ENCODE measurements at places on chromosomes 2 and 18.

DNA sequence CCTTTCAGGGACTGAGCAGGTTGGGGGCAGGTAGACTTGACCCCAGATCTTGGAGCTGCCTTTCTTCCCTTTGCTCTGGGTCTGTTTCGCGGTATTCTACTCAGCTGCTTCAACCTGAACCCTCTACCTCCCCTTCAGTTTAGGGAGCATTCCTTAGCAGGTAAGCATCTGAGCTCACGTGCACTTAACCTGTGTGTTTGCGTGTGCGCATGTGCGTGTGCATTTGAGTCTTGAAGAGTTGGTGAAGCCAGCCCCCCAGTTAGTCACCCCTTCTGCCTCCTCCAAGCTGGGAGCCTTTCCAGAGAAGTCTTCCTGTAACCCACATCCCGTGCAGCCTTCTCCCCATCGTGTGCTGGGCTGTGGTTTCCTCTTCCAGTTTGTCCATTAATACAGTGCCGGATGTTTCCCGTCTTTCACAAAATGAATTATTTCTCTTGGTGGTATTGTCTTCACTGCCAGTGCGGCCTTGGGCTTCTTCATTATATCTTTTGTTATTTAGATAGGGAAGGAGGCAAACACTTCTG lies 33.2 kb downstream of the B3GNT2 start:
- no peak for DNase-seq

DNA sequence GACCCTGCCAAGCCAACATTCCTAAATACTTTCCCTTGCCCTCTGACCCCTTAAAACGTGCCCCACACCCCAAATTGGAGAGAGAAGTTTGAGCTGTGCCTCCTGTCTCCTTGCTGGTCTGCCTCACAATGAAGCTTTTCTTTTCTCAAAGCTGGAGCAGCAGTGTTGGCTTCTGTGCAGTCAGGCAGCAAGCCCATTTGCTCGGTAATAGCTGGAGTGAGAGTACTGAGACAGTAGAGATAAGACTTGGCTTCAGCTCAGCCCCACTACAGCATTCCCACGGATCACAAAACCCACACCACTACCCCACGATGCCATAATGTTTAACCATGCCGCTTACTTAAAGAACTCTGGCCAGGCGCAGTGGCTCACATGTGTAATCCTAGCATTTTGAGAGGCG lies 73.0 kb downstream of the NCAPH start:
- no peak for DNase-seq

DNA sequence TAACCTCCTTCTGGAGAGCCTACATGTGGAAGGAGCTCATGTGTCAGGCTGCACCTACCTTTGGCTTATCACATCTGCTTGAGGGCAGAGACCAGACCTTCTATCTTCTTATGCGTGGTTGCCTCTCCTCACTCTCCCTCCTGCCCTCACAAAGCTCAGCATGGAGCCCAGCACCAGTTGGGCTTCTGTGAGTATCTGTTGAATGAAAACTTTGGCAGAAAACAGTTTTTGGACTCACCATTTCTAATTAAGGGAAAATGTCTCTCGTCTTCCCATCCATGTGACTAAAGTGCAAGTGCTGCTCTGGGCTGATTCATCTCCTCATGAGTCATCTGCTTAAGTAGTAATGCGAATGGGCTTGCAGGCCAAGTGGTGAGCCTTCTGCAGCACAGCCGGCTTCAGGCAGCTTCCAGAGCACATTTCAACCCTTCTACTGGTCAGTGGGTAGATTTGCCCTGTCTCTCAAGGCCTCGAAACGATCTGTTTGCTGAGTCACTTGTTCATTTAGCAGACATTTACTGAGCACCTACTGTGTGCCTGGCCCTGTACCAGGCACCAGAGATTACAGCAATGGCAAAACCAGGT lies 102.6 kb downstream of the VSNL1 start:
- DNase-seq, result no peak

DNA sequence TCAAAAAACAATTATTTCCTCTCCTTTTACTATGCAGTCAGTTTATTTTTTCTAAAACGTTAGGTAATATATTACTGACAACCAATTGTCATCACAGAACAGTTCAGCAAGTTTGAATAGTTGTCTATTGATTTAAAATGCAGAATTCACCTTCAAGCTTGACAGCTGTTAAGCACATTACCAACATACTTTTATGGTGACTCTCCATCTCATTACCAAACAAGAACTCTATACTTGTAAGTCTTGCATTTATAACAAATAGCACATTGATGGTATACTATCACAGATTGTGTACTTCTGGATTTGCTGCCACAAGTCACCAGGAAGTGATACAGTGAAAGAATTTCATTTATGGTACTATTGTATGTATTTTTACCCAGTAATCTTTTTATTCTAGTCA lies 99.4 kb upstream of the PPP1CB start:
- no peak for DNase-seq

DNA sequence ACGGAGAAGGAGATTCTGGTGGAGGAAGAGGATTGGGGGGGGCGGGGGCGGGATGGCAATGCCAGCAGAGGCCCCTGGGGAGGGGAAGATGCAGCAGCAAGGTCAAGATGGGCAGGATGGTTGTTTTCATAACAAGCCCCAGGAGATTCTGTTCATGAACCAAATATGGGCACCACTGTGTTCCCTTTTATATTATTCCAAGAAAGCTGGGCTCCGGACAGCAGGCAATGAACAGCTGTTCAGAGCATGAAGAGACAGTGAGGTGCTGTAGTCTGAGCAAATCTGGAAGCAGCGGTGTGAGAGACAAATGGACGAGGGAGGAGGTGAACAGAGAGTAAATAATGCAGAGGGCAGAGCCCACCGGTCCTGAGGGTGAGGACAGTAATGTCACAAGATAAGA lies 20.0 kb downstream of the UXS1 start:
- no peak for DNase-seq

DNA sequence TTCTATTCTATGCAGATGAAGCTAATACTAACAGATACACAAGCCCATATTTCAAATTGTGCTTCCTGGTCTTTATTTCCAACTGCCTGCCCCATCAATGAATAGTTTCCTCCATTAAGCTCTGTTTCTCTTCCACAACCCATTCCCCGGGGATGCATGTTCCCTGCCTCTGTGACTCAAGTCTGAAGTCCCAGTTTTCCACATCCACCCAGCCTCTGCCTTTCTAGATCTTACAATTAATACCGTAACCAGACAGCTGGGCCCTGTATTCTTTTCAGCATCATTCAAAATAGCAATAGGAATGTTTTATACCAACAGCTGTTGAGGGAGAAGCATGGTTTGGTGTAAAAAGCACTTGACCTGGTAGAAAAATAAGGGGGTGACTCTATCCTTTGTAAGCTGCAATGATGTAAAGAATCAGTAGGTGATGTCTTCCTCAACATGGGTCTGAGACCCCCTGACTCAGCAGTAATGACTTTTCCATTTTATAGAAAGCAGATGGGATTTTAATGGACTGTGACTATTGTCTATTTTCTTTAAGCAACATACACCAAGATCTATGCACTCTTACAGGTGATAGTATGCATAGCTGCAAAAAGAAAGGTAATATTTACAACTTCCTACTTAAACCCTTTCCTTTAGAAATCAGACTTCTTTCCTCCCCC lies 46.1 kb upstream of the DAPL1 start:
- DNase-seq, result no peak

DNA sequence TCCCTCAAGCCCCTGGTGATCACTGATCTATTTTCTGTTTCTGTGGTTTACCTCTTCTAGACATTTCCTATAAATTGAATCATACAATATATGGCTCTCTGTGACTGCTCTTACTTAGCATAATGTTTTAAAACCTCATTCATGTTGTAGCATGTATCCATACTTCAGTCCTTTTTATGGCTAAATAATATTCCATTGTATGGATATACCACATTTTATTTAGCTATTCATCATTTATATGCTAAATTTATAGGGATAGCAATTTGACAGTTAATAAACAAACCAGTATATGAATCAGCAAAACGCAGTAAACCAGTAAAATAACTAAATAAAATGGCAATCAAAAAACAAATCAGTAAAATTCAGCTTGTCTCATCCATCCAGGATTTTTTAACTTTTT lies 286.1 kb upstream of the HNRNPA3 start:
- DNase-seq, result no peak

DNA sequence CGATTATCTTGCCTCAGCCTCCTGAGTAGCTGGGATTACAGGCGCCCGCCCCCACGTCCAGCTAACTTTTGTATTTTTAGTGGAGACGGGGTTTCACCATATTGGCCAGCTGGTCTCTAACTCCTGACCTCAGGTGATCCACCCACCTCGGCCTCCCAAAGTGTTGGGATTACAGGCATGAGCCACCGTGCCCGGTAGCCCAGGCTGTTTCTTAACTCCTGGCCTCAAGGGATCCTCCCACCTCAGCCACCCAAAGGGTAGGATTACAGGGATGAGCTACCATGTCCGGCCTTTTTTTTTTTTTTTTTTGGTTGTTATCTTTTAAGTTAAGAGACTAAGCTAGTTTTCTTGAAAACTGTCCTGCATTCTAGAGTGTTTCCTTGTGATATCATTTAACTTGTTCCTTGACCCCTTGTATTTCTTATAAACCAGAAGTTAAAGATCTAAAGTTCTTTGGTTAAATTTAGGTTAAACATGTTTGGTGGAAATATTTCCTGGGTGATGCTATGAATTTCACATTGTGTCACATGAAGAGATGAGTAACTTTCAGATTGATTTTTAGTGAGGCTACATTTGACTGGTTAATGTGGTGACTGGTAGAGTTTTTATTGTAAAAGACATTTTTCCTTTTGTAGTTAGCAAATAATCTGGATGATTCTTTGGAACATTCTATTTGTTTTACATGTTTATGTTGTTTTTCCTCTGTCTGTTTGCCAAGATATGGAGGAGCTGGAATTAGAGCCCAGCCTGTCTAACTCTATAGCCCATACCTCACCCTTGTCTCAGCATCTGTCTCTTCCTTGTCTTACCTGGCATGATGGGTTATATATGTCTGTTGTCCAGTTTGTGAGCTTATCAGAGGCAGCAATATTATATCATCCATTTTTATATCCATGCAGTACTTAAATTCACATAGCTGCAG lies 5.2 kb downstream of the NCAPH start:
- DNase-seq, result no peak

DNA sequence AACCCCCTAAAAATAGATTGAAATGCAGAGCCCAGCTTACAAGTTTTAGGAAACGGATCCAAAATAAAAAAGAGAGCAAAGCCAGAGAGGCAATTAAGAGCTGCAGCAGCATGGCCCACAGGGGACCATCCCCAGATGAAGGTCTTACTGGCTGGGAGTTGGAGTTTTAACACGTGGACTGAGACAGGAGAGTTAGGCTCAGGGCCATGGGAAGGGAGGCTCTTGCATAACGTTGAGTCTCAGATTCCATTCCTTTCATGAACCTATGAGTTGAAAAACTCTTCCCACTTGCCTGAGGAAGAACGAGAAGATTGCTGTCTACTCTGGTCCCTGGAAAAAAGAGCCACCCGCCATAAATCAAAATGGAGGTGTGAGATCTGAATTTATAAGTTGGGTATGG lies 101.8 kb upstream of the NDUFV2 start:
- no peak for DNase-seq

- no peak for DNase-seq
Measured at GRCh38 chr18:3211236-3211992, 8.4 kb downstream of the MYOM1 start.

DNA sequence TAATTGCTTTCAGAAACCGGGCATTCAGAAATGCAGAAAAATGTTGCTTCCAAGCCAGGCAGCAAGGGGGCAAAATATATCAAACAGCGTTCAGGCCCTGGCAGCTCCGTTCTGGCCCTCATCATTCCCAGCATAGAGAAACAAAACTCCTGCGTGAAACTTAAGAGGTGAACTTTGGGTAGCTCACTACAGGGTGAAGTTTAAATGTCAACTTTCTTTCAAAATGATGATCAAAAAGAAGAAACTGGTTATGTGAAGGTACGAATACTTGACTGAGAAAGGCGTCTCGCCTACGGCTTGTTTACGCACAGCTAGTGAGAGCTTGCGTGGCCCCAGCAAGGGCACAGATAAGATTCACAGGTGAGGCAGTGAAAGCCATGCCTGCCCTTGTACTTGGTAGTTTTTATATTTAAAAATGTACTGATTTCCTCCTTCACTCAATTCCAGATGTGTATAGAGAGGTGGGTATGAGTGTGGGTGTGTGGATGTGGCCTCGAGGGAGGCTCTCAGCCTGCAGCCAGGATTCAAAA lies 127.5 kb downstream of the NFATC1 start:
- no peak for DNase-seq

- no peak for DNase-seq
Measured at GRCh38 chr2:39492716-39493115, 55.6 kb upstream of the MAP4K3 start.

DNA sequence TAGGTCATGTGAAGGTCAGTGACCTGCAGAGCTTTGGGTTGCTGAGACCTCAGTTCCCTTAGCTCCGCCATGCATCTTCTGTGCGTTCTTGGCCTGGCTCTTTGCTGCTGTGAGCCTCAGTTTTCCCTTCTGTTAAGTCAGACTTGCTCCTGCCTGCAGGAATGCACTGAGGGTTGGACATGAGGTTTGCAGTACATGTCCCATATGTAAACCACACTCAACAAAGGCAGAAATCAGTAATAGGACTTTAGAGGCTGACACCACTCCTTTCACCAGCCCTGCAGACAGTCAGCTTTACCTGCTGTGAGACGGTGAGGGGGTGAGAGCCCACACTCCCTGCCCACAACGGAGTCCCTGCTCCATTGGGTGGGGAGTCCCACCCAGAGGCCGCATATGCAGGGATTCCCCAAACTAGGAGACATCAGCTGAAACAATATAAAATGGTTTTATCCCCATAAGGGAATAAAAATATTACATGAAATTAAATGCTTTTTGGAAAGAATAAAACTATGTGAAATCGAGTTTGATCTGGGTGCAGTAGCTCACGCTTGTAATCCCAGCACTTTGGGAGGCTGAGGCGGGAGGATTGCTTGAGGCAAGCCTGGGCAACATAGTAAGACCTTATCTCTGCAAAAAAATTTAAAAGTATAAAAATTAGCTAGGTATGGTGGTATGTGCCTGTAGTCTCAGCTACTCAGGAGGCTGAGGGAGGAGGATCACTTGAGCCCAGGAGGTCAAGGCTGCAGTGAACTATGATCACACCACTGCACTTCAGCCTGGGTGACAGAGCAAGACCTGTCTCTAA lies 55.1 kb downstream of the MYO7B start:
- no peak for DNase-seq

GRCh38 chr2:150232321-150232720 lies 255.1 kb downstream of the RND3 start:
- DNase-seq, result no peak

- no peak for DNase-seq
Measured at GRCh38 chr2:215141706-215142105, 3.3 kb upstream of the ABCA12 start.

GRCh38 chr18:456361-457139 lies 44.0 kb downstream of the COLEC12 start:
- no peak for DNase-seq

DNA sequence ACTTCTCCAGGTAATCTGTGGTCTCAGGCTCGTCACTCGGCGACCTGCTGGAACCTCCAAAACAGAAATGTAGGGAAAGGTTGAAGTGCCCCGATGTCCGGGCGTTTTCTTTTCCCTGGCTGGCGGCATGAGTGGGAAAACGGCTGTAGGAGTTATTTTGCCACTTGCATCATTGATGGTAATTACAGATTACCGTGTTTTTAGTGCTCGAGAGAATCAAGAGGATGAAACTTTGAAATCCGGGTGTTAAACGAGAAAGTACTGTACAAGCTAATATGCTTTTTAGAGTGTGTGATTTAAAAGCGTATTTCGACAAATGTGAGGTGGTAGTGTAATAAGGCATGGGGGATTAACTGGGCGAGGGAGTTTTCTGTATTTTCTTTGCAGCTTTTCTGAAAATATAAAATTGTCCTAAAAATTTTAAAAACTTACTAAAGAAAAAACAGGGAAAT lies 819 bp downstream of the GRHL1 start:
- DNase-seq, result no peak
